ENCODE measurements at places on chromosomes 4 and X. TPM values are rescaled to one million over a fixed set of nuclear protein-coding genes. Genes with fewer than 3 reads are reported as not detected.

Gene CD99L2
- 24.5 TPM for total RNA-seq

DNA sequence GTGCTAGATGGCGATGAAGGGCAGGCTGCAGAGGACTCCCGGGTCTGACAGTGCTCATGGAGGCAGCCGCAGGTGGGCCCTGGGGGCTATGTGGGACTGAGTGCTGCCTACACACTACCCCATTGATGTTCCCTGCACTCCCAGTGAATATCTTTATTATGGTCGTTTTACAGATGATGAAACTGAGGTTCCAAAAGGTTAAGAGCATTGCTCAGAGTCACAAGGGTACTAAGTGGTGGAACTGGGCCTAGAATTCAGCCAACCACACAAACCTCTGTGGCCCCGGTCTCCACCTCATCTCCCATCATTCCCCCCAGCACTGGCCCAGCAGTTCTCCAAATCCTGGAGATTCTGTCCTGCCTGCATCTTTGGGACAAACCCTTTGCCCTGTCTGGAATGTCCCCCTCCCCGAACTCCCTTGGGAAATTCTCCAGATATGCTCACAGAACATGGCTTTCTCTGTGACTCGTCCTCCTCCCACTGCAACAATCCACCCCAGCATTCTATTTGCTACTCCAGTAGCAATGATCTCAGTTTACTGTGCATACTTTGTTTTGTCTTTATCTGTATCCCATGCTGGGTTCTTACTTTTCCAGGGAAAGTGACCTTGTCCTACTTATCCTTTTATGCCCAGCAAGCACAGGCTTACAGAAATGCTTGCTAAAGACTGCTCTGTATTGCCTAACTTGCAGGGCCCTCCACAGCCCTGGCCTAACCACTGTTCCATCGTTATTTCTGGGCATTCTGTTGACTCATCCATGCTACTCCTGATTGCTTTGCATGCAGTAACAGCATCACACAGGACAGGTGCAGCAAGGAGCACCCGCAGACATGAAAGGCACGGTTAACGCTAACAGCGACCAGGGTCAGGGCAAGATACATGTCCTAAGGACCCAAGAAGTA lies 14.0 kb downstream of the PNMA6F start:
- H3K4me1 ChIP-seq, result no peaks in the 10 kb centered on the region
- H3K27me3 ChIP-seq, result no peaks in the 10 kb centered on the region
- no peaks in the 10 kb centered on the region for H3K36me3 ChIP-seq
- H3K4me3 ChIP-seq, result no peak overlapping the region

DNA sequence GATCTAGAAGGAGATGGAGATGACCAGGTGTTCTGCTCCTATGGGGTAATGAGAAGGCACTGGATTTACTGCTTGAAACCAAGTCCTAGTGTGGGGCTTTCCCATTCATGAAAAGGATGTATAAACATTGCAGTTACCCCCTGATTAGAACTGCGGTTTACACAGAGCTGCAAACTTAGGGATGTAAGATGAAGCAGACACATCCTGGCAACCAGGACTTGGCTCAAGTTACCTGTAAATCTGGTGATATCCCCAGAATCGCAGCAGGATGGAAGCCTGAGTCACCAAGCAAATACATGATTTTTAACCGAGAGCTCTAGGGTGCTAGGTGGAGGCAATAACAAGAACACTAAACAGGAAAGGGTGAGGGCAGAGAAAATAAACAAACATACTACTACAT lies 178.6 kb upstream of the MAMLD1 start:
- no peaks in the 10 kb centered on the region for H3K27me3 ChIP-seq
- H3K4me3 ChIP-seq, result no peak overlapping the region
- no peak overlapping the region for H3K27ac ChIP-seq

- no peak overlapping the region for H3K27ac ChIP-seq
- no peaks in the 10 kb centered on the region for H3K4me1 ChIP-seq
- H3K36me3 ChIP-seq, result no peaks in the 10 kb centered on the region
- DNase-seq, result no peak
- no peak overlapping the region for H3K4me3 ChIP-seq
- no peaks in the 10 kb centered on the region for H3K27me3 ChIP-seq
Measured at GRCh38 chr4:18934197-18934596, 912.6 kb upstream of the LCORL start.

DNA sequence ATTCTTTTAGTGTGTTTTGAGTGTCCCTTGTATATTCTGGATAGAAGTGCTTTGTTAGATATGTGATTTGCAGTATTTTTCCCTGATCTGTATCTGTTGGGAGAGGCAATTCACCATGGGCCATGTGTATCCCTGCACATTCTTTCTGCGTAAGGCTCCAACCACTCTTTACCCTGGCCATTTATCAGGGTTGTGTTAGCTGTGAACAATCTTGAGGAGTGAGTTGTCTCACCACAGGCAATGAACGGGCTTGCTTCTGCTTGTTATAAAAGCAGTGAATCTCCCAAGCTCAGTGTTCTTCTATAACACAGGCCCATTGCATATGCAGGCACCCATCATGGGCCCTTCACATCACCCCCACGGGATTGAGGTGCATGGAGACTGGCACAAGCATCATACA lies 18.9 kb upstream of the SMIM10 start:
- no peaks in the 10 kb centered on the region for H3K36me3 ChIP-seq
- H3K4me3 ChIP-seq, result no peak overlapping the region
- no peaks in the 10 kb centered on the region for H3K27me3 ChIP-seq
- H3K27ac ChIP-seq, result no peak overlapping the region
- H3K4me1 ChIP-seq, result no peaks in the 10 kb centered on the region

GRCh38 chrX:51641421-51642021 lies 22.8 kb upstream of the CENPVL3 start:
- no peak overlapping the region for H3K4me3 ChIP-seq
- no peaks in the 10 kb centered on the region for H3K36me3 ChIP-seq
- peaks cover 3% of the 10 kb centered on the region for H3K27me3 ChIP-seq
- H3K27ac ChIP-seq, result no peak overlapping the region

DNA sequence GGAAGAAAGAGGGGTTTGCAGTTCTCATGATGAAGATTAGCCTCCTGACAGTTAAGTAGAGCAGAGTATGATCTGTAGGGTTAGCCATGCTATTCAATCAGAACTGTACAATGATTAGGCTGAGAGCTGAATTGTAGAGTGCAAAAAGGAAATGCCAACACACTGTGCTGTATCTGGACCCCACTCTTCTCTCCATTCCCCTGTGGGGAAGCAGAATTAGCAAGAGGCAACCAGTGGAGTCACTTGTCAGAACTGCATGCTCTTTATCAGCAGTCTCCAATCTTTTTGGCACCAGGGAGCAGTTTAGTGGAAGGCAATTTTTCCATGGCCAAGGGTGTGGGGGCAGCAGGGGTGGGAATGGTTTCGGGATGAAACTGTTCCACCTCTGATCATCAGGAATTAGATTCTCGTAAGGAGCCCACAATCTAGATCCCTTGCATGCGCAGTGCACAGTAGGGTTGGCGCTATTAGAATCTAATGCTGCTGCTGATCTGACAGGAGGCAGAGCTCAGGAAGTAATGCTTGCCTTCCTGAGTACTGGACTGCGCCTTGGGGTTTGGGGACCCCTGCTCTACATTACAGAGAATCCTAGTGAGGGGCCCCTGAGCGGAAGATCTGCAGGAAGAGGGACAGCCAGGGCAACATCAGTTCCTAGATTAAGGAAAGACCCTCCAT lies 19.4 kb downstream of the TBC1D9 start:
- no peaks in the 10 kb centered on the region for H3K27me3 ChIP-seq
- H3K36me3 ChIP-seq, result no peaks in the 10 kb centered on the region
- no peak overlapping the region for H3K4me3 ChIP-seq
- DNase-seq, result no peak
- H3K4me1 ChIP-seq, result peaks cover 2% of the 10 kb centered on the region

- H3K27me3 ChIP-seq, result no peaks in the 10 kb centered on the region
- no peaks in the 10 kb centered on the region for H3K36me3 ChIP-seq
- no peak overlapping the region for H3K27ac ChIP-seq
- no peaks in the 10 kb centered on the region for H3K4me1 ChIP-seq
- DNase-seq, result no peak
Measured at GRCh38 chr4:79528241-79528706, 120.2 kb upstream of the GK2 start.

Gene HEPH
- 9.3 TPM for total RNA-seq

DNA sequence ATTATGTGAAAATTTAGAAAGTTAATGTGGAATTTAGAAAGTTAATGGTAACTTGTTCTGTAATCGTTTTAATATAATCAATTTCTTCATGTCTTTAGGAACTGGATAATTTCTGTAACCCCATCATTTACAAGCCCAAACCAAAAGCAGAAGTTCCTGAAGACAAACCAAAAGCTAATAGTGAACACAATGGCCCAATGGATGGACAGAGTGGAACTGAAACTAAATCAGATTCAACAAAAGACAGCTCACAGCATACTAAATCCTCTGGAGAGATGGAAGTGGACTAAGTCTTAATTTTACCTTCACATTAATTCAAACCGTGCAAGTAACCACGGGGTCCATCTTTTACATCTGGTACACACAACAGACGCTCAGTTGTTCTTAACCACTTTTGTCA lies 48.1 kb upstream of the PLK4 start:
- no peak overlapping the region for H3K4me3 ChIP-seq
- no peak for DNase-seq

GRCh38 chr4:39525822-39526690 lies 1.2 kb downstream of the UGDH start:
- DNase-seq, result no peak
- H3K4me1 ChIP-seq, result peaks cover 32% of the 10 kb centered on the region
- H3K27me3 ChIP-seq, result no peaks in the 10 kb centered on the region
- H3K27ac ChIP-seq, result peak overlapping the region; percentile 93
- no peaks in the 10 kb centered on the region for H3K36me3 ChIP-seq

- no peak for DNase-seq
- H3K4me3 ChIP-seq, result no peak overlapping the region
- no peaks in the 10 kb centered on the region for H3K36me3 ChIP-seq
- peaks cover 26% of the 10 kb centered on the region for H3K4me1 ChIP-seq
Measured at GRCh38 chr4:139658586-139659382, 6.8 kb upstream of the MGST2 start.

Gene FHIP1A
- total RNA-seq, result 105 TPM

GRCh38 chr4:179894066-179894778 lies 2349.0 kb upstream of the TENM3 start:
- DNase-seq, result no peak
- no peak overlapping the region for H3K4me3 ChIP-seq
- H3K27ac ChIP-seq, result no peak overlapping the region
- H3K4me1 ChIP-seq, result no peaks in the 10 kb centered on the region

Gene SLC35A2
- 21.6 TPM for total RNA-seq

Gene EDA
- total RNA-seq, result 5.6 TPM

GRCh38 chr4:132238697-132239096 lies 910.4 kb upstream of the PCDH10 start:
- no peak overlapping the region for H3K4me3 ChIP-seq
- no peak overlapping the region for H3K27ac ChIP-seq
- H3K36me3 ChIP-seq, result no peaks in the 10 kb centered on the region
- no peak for DNase-seq
- no peaks in the 10 kb centered on the region for H3K4me1 ChIP-seq
- no peaks in the 10 kb centered on the region for H3K27me3 ChIP-seq

Gene CXCL13
- total RNA-seq, result 1.3 TPM

- peaks cover 5% of the 10 kb centered on the region for H3K4me1 ChIP-seq
- no peaks in the 10 kb centered on the region for H3K36me3 ChIP-seq
- no peak overlapping the region for H3K4me3 ChIP-seq
- no peak overlapping the region for H3K27ac ChIP-seq
- H3K27me3 ChIP-seq, result peaks cover 15% of the 10 kb centered on the region
- peak; percentile 85 for DNase-seq
Measured at GRCh38 chrX:153667956-153668396, 5.6 kb downstream of the PNCK start.

- no peak overlapping the region for H3K4me3 ChIP-seq
- H3K4me1 ChIP-seq, result no peaks in the 10 kb centered on the region
- no peaks in the 10 kb centered on the region for H3K27me3 ChIP-seq
- peaks cover 55% of the 10 kb centered on the region for H3K36me3 ChIP-seq
Measured at GRCh38 chr4:40888933-40889332, 139.2 kb downstream of the NSUN7 start.

DNA sequence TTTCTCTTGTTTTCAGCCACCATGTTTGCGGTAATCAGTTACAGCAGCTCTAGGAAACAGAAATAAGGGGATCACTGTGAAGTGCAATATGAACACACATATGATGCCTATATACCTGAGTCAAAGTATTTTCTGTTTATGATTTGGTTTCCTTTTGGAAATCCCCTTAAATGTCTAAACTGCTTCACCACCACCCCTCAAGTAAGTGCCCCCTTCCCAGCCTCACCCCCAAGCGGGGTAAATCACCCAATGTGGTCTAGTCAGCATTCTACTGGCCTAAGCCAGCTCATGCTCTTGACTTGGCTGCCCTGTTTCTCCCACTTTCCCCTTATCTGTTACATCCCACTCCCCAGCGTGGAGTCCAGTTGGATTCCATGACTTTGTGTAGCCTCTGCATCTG lies 176.5 kb downstream of the QDPR start:
- no peak overlapping the region for H3K27ac ChIP-seq
- no peak overlapping the region for H3K4me3 ChIP-seq
- H3K27me3 ChIP-seq, result no peaks in the 10 kb centered on the region
- DNase-seq, result no peak
- no peaks in the 10 kb centered on the region for H3K36me3 ChIP-seq

GRCh38 chrX:19462879-19463278 lies 52.4 kb downstream of the MAP3K15 start:
- H3K4me3 ChIP-seq, result no peak overlapping the region
- H3K4me1 ChIP-seq, result no peaks in the 10 kb centered on the region
- H3K27ac ChIP-seq, result no peak overlapping the region
- no peaks in the 10 kb centered on the region for H3K36me3 ChIP-seq
- H3K27me3 ChIP-seq, result no peaks in the 10 kb centered on the region
- no peak for DNase-seq

- H3K27me3 ChIP-seq, result no peaks in the 10 kb centered on the region
- H3K36me3 ChIP-seq, result no peaks in the 10 kb centered on the region
- DNase-seq, result no peak
- peaks cover 13% of the 10 kb centered on the region for H3K4me1 ChIP-seq
Measured at GRCh38 chr4:147799986-147800555, 68.2 kb downstream of the ARHGAP10 start.

- no peak for DNase-seq
- no peak overlapping the region for H3K27ac ChIP-seq
- no peak overlapping the region for H3K4me3 ChIP-seq
- peaks cover 18% of the 10 kb centered on the region for H3K4me1 ChIP-seq
- peaks cover 5% of the 10 kb centered on the region for H3K36me3 ChIP-seq
Measured at GRCh38 chr4:140697709-140698560, 58.2 kb downstream of the TBC1D9 start.

GRCh38 chrX:133880032-133880443 lies 105.4 kb downstream of the GPC3 start:
- no peak overlapping the region for H3K27ac ChIP-seq
- H3K27me3 ChIP-seq, result no peaks in the 10 kb centered on the region
- no peak overlapping the region for H3K4me3 ChIP-seq

All from suprapubic skin (tissue), 4 donors.